Esophagus muscularis mucosa (tissue), 4 donors: ENCODE measurements at places on chromosomes 1 and 21. TPM values are rescaled to one million over a fixed set of nuclear protein-coding genes. Genes with fewer than 3 reads are reported as not detected.

DNA sequence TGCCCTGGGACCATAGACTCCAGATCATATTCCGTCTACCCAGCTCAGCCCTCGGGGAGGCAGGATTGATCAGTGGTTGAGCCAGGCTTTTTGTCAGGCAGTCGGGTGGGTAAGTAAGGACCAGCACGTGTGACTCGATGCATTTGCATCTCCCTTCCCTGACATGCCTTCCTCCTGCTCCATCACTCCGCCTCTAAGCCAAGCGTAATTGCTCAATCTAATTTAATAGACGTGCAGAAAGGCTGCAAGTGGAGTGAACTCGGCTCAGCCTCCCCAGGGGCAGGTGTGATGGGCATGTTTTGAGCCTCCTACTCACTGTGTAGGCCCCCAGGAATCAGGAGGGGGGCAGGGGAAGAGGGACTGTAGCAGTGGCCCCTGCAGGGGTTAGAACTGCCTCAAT is 34.6 kb upstream of the GRIK3 start:
- no peak overlapping the region for H3K4me3 ChIP-seq
- DNase-seq = no peak
- no peaks in the 10 kb centered on the region for H3K36me3 ChIP-seq
- H3K27ac ChIP-seq = no peak overlapping the region
- H3K4me1 ChIP-seq = no peaks in the 10 kb centered on the region

DNA sequence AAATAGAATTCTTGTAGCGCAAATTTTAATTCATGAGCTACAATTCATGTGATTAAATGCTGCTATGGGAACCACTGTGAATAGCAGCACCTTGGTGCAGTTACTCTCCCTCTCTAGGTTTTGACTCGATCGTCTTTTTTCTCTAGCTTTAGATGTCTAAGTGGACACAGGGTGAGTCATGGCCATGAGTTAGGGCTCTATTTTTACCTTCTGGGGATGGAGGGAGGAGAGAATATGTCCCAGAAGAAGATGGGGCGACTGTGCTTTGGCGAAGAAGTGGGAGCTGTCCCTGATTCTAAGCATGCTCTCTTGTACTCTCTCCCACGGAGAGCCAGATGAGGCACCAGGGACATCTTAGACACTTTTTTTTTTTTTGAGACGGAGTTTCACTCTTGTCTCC is 1.6 kb upstream of the OR2B11 start:
- peak; percentile 42 for DNase-seq
- H3K4me1 ChIP-seq = no peaks in the 10 kb centered on the region
- H3K36me3 ChIP-seq = no peaks in the 10 kb centered on the region

Gene OR14C36
- not detected for total RNA-seq

Gene LYPD8
- not detected for total RNA-seq

Gene NEK2
- total RNA-seq = not detected
